ENCODE measurements at places on chromosomes 5 and 9.
A peak's percentile ranks its signal among the peaks of the same experiment; 100 is the strongest.

DNA sequence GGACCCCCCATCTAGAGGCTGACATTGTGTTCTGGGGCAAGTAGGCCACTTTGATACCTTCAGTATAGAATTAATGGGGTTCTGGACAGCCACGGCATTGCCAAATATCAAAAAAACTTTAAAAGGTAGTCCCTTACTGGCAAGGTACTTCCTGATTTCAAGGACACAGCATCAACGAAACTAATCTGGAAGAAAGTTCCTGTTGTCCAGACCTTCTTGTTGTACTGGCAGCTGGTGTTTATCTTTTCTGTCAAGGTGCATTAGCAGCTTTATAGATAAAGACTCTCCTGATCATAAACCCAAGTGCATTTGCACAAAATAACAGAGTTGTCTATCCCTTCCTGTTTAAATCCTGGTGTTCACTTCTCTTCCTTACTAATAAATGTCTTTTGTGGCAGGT lies 23.7 kb upstream of the GOLGA1 start:
- DNase-seq, result no peak

GRCh38 chr9:17082343-17083064 lies 52.3 kb upstream of the CNTLN start:
- DNase-seq, result no peak

GRCh38 chr5:9468060-9468388 lies 77.9 kb downstream of the SEMA5A start:
- no peak for DNase-seq

GRCh38 chr5:15799014-15799413 lies 299.0 kb downstream of the FBXL7 start:
- DNase-seq, result no peak

DNA sequence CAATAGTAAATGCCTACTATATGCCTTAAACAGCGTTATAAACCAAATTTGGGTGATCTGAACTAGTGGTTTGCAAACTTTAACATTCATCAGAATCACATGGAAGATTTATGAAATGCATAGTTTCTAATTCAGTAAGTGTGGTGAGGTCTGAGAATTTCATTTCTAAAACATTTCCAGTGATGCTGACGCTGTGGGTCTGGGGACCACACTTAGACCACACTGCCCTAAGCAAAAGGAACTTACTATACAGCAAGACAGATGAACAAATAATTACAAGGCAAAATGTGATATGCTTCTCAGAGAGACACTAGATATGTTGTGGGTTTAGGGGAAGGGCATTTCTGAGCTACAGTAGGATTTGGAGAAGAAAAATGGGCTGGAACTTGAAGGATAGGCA lies 72.6 kb downstream of the OXCT1 start:
- no peak for DNase-seq

DNA sequence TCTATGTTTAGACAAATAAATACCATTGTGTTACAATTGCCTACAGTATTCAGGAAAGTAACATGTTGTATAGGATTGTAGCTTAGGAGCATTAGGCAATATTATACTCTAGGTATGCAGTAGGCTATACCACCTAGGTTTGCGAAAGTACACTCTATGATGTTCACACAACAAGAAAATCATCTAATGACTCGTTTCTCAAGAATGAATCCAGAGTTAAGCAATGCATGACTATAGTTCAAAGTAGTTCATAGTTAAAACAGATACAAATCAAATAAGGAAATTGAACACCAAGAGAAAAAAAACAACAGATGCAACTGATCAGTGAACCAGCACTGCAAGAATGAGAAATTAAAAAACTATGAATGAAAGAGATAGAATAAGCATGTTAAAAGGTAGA lies 27.6 kb upstream of the ABLIM3 start:
- peak; percentile 57 for DNase-seq

All from fibroblast of skin of left biceps (primary cell).